ENCODE measurements at places on chromosomes 7 and 10.

DNA sequence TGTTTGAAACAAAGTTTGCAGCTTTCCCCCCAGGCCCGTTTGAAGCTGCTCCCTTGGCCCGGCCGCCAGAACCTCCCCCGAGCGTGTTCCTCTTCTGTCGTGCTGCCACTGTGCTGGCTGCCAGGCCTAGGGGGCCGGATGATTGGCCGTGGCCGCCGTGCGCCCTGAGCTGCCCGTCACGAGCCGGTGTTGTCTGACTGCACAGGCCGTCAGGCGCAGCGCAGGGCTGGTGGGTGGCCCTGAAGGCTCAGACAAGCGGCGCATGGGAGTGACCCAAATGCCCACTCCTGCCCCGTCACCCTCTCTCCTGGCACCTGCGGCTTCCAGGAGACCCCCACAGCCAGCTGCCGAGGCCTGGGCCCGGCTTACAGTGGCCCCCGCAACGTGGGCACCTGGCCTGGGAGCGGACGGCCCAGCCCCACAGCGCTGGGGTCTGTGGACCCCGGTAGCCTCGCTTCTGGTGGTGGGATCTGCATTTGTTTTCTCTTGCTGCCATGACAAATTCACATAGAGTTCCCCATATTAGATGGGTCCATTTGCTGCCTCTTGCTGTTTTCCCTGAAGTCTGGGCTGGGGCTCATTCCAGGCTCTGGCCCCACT is 13.1 kb downstream of the JAKMIP3 start:
- DNase-seq = no peak

GRCh38 chr7:82677493-82677892 is 233.9 kb upstream of the CACNA2D1 start:
- DNase-seq = no peak

DNA sequence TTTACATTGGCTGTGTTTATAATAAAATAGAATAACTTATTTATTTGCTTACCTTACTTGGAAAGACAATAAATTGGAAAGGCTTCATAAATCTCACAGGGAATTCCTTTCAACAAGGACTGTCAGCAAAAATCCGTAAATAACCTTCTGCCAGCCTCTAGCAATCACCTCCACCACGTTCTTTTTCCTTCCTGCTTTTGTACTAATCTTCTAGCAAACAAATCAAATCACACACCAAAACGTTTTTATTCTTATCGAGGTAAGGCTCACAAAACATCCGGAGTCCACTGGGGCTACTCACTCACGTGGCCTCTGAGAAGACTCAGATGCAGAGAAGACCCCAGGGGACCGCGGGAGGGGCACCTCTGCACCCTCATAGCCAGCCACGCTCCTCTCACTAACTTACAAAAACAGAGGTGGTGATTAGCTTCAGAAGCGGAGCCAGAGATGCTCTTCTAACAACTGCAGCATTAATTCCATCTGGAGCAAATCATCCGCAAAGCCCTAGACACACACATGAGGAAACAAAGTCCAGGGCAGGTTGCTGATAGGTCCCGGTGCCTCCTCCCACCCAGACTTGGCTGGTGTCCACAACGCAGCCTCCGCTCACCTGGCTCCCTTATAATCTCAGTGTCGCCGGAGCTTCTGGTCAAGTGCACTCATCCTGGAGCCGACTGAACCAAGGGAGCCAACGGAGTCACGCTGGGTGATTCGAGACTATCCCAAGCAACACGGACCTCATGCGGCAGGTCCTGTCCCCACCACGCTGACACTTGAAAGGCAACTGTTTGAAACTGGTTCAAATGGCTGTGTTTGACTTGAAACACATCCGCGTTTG is 22.5 kb downstream of the CTBP2 start:
- DNase-seq = no peak

GRCh38 chr7:85711894-85712293 is 525.0 kb upstream of the SEMA3D start:
- no peak for DNase-seq

- no peak for DNase-seq
Measured at GRCh38 chr7:24963218-24963617, 16.8 kb downstream of the OSBPL3 start.

GRCh38 chr7:6649241-6649961 is 12.3 kb downstream of the ZNF316 start:
- no peak for DNase-seq

- no peak for DNase-seq
Measured at GRCh38 chr7:34075523-34076370, 170.4 kb downstream of the BMPER start.

GRCh38 chr7:145951566-145951965 is 165.0 kb upstream of the CNTNAP2 start:
- no peak for DNase-seq

DNA sequence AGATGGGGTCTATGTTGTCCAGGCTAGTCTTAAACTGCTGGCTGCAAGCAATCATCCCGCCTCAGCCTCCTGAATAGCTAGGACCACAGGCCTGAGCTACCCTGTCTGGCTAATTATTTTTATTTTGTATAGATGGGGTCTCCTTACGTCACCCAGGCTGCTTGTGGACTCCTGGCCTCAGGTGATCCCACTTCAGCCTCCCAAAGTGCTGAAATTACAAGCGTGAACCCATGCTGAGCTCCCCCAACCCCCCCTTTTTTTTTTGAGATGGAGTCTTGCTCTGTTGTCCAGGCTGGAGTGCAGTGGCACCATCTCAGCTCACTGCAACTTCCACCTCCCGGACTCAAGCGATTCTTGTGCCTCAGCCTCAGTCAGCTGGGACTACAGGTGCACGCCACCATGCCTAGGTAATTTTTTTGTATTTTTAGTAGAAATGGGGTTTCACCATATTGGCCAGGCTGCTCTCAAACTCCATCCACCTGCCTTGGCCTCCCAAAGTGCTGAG is 25.4 kb downstream of the FAM25A start:
- no peak for DNase-seq
